ENCODE measurements at places on chromosomes 13 and 19. TPM values are rescaled to one million over a fixed set of nuclear protein-coding genes. Genes with fewer than 3 reads are reported as not detected.

The LILRA1 gene
- polyA plus RNA-seq, result 0.48 TPM

The CYP4F11 gene
- polyA plus RNA-seq, result 0.05 TPM

The OR7G2 gene
- 0.04 TPM for polyA plus RNA-seq

The COL5A3 gene
- 0.92 TPM for polyA plus RNA-seq

The ECSIT gene
- polyA plus RNA-seq, result 36.4 TPM

DNA sequence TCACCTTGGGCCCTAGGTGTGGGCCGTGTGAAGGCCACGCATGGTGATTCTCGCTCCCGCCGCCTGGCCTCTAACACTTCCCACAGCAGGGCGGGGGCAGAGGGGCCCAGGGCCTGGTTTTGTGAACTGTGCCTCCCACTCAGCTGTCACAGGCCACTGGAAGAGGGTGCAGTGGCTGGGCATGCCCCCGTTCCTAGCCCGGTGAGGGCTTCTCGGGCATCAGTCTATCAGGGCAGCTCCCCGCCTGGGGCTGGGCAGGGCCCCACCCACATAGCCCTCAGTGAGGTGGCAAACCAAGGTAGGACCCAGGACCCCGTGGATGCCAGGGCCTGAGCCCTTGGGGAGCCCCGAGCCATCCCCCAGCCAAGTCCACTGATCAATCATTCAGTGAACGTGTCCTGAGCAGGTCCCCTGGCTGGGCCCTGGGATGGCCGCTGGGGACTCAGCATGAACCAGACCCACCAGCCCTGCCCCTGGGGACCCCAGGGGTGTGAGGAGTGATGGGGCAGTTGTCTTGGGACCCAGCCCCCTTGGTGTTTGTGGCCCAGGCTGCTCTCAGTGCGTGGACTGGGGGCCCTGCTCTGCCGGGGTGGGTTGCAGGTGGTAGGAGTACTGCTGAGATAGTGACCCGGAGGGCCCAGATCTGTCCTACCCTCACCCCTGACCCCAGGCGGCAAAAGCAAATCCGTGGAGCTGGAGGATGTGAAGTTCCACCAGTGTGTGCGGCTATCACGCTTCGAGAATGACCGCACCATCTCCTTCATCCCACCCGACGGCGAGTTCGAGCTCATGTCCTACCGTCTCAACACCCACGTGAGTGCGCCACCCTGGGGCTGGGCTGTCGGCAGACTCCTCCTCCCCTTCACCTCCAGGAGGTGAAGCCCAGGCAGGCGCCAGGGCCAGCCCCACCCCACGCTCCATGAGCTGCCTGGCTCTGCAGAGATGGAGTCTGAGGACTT is 29.4 kb downstream of the AP1M1 start:
- no peak for DNase-seq

DNA sequence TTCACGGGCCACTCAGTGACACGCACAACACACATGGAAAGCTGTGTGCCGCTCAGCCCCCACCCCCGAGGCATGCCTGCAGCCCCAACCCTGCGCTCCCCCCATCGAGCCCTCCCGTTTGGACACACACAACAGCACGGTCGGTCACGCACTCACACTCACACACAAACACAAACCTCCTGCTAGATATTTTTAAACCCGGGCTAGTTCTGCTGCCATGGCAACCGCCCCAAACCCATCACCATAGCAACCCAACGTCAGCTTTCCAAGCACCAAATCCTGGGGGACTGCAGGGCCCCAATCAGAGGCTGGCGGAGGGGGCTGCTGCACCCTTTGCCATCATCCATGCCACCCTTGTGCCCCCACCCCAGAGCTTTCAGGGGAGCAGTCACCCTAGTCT is 2.5 kb upstream of the NOVA2 start:
- no peak for DNase-seq

DNA sequence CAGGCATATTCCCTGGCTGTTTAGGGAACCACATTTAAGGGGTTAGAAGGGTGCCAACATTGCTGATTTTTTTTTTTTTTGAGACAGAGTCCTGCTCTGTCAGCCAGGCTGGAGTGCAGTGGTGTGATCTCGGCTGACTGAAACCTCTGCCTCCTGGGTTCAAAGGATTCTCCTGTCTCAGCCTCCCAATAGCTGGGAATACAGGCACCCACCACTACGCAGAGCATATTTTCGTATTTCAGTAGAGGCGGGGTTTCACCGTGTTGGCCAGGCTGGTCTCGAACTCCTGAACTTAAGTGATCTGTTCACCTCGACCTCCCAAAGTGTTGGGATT is 7.8 kb upstream of the CRX start:
- DNase-seq, result no peak
